H1 (cell line): ENCODE measurements at places on chromosomes 4 and X. TPM values are rescaled to one million over a fixed set of nuclear protein-coding genes. Genes with fewer than 3 reads are reported as not detected.

SORCS2 gene
- 0.75 and 1.8 TPM in 2 replicates for total RNA-seq

DMD gene
- 7.4 and 7.5 TPM in 2 replicates for total RNA-seq

EGF gene
- total RNA-seq, result 1.4 and 2.6 TPM in 2 replicates

AKAP17A gene
- 40.6 and 41.2 TPM in 2 replicates for total RNA-seq

MANBA gene
- 25.9 and 27.8 TPM in 2 replicates for total RNA-seq

RNF4 gene
- total RNA-seq, result 75.0 and 78.9 TPM in 2 replicates

VCX3B gene
- not detected in 2 replicates for total RNA-seq

SERPINA7 gene
- total RNA-seq, result not detected in 2 replicates

KIT gene
- total RNA-seq, result 24.8 and 27.7 TPM in 2 replicates

SMIM43 gene
- 0.50 TPM in 1 of 2 replicates, not detected in the other for total RNA-seq

DNA sequence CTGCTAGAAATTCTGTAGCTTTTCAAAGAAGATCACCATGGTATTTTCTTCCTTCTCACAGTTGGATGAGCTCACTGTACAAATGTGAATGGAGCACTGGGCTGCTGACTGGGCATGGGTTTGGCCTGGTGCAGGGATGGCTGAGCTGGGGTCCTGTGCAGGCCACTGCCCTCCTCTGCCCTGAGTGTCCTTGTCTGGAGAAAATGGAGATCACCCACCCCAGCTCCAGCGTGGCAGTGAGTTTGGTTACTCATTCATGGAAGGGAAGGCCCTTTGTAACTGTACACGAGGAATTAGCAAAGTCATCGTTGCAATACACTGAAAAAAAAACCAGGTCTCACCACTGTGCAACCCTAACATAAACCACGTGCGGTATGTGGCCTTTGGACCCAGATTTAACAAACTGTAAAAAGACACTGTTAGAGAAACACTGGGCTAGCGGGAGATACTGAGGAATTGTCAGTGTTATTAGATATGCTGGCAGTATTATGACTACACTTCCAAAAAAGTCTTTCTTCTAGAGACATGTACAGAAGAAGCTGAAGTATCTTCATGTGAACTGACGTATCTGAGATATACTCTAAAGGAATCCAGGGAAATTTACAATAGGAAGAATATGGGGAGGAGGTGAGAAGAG is 16.1 kb upstream of the TBC1D14 start:
- H3K4me3 ChIP-seq, result no peak overlapping the region
- DNase-seq, result no peak
- no peaks in the 10 kb centered on the region for H3K36me3 ChIP-seq
- no peaks in the 10 kb centered on the region for H3K27me3 ChIP-seq

GRCh38 chrX:5870238-5870637 is 358.4 kb downstream of the NLGN4X start:
- H3K4me1 ChIP-seq, result peaks cover 5% of the 10 kb centered on the region; the same call in 1 of the 2 replicates
- no peak overlapping the region for H3K27ac ChIP-seq
- H3K36me3 ChIP-seq, result no peaks in the 10 kb centered on the region

- H3K27ac ChIP-seq, result no peak overlapping the region
- no peaks in the 10 kb centered on the region for H3K4me1 ChIP-seq
- H3K27me3 ChIP-seq, result no peaks in the 10 kb centered on the region
- no peak overlapping the region for H3K4me3 ChIP-seq
- no peak for DNase-seq
Measured at GRCh38 chr4:14831416-14831815, 170.9 kb upstream of the CPEB2 start.

- H3K27me3 ChIP-seq, result no peaks in the 10 kb centered on the region
- H3K36me3 ChIP-seq, result no peaks in the 10 kb centered on the region
- H3K27ac ChIP-seq, result no peak overlapping the region
- H3K4me3 ChIP-seq, result no peak overlapping the region
Measured at GRCh38 chr4:26719954-26720552, 136.2 kb downstream of the TBC1D19 start.

GRCh38 chr4:36081185-36081584 is 163.1 kb downstream of the ARAP2 start:
- H3K27ac ChIP-seq, result no peak overlapping the region
- no peaks in the 10 kb centered on the region for H3K27me3 ChIP-seq
- H3K36me3 ChIP-seq, result no peaks in the 10 kb centered on the region
- H3K4me1 ChIP-seq, result no peaks in the 10 kb centered on the region
- H3K4me3 ChIP-seq, result no peak overlapping the region

GRCh38 chr4:33306131-33306530 is 2586.0 kb downstream of the PCDH7 start:
- no peak for DNase-seq
- no peaks in the 10 kb centered on the region for H3K36me3 ChIP-seq
- no peak overlapping the region for H3K4me3 ChIP-seq
- H3K27me3 ChIP-seq, result no peaks in the 10 kb centered on the region
- no peaks in the 10 kb centered on the region for H3K4me1 ChIP-seq

DNA sequence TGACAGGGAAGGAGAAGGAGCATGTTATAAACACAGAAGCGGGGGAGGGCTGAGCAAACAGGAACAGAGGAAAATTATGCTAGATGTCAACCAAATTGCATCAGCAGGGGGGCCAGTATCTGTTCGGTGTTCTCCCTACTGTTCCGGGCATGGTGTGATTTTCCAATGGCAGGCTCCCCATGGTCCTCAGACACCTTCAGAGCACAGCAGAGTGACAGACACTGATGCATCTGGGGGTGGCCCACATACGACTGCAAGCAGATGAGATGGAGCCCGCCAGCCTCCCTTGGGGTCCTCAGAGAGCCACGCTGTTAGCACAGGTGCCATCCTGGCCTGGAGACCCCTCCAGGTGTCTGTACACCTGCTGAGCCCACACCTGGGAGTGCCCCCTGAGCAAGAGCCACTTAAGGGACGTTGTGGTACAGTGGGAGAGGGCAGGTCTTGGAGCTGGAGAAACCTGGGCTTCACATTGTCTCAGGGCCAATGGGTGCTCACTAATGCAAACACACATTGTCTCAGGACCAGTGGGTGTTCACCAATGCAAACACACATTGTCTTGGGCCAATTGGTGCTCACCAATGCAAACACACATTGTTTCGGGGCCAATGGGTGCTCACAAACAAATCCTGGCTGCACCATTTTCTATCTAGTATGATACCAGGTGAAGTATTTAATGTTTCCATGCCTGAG is 95.4 kb downstream of the SLC2A9 start:
- no peaks in the 10 kb centered on the region for H3K27me3 ChIP-seq
- no peak for DNase-seq
- H3K27ac ChIP-seq, result no peak overlapping the region
- H3K4me3 ChIP-seq, result no peak overlapping the region
- no peaks in the 10 kb centered on the region for H3K36me3 ChIP-seq

DNA sequence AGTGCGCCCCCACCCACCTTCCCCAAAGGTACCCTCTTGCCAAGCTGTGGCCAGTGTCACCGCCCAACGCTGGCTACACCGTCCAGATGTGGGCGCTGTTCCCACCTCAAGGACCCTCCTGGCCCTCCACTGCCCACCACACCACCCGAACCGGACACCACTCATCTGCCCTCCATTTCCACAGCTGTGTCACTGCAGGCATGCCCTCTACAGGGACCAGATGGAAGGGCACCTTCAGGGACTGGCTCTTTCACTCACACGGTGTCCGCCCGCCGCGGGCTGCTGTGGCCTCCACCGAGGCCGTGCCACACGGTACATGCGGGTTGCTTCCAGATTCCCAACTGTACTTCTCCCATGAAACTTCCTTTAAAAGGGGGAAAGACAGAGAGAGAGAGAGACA is 87.7 kb downstream of the FAM53A start:
- H3K4me3 ChIP-seq, result no peak overlapping the region
- H3K27me3 ChIP-seq, result no peaks in the 10 kb centered on the region
- peaks cover 3% of the 10 kb centered on the region; the same call in 1 of the 2 replicates for H3K4me1 ChIP-seq
- DNase-seq, result no peak
- H3K36me3 ChIP-seq, result no peaks in the 10 kb centered on the region
- no peak overlapping the region for H3K27ac ChIP-seq

DNA sequence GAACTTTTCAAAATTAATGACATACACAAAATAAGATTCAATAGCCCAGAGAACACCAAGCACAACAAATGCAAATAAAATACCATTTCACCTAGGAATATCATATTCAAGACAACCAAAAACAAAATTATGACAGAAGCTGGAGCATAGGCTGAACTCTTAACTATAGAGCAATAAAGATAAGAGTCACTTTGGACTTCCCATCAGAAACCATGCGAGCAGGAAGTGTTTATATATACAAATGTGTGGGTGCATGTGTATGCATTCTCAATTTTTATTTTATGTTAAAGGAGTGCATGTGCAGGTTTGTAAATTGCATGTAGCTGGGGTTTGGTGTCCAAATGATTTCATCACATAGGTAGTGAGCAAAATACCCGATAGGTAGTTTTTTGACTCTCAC is 291.6 kb downstream of the ARAP2 start:
- H3K36me3 ChIP-seq, result no peaks in the 10 kb centered on the region
- no peak overlapping the region for H3K27ac ChIP-seq
- H3K4me3 ChIP-seq, result no peak overlapping the region
- no peaks in the 10 kb centered on the region for H3K4me1 ChIP-seq

GRCh38 chr4:142846108-142846728 is at the start of gene INPP4B:
TSS of gene INPP4B (minus strand) at chr4:142846301.
- DNase-seq, result no peak
- H3K27me3 ChIP-seq, result peaks cover 28% of the 10 kb centered on the region
- H3K4me1 ChIP-seq, result no peaks in the 10 kb centered on the region; the same call in 1 of the 2 replicates
- peak within 1 kb of the TSS; percentile 29 for H3K4me3 ChIP-seq
- no peak within 1 kb of the TSS for H3K27ac ChIP-seq

DNA sequence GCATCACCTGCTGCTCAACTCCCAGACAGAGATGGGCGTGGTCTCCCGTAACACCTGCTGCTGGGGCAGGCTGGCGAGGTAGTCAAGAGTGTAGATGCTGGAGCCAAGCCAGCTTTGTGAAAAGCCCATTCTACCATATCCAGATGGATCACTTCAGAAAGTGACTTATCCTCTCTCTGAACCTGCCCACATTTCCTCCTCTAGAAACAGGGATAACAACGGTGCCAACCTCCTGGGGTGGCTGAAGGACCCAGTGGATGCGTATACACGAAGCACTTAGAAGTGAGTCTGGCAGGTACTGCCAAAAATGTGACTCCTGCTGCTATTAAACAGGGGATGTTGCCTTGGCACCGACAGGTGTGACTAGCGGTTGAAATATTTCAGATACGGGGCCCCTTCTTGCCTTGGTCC is 95.8 kb downstream of the SORBS2 start:
- H3K27me3 ChIP-seq, result no peaks in the 10 kb centered on the region
- no peak for DNase-seq
- no peak overlapping the region for H3K27ac ChIP-seq
- H3K4me3 ChIP-seq, result no peak overlapping the region
- no peaks in the 10 kb centered on the region for H3K4me1 ChIP-seq

DNA sequence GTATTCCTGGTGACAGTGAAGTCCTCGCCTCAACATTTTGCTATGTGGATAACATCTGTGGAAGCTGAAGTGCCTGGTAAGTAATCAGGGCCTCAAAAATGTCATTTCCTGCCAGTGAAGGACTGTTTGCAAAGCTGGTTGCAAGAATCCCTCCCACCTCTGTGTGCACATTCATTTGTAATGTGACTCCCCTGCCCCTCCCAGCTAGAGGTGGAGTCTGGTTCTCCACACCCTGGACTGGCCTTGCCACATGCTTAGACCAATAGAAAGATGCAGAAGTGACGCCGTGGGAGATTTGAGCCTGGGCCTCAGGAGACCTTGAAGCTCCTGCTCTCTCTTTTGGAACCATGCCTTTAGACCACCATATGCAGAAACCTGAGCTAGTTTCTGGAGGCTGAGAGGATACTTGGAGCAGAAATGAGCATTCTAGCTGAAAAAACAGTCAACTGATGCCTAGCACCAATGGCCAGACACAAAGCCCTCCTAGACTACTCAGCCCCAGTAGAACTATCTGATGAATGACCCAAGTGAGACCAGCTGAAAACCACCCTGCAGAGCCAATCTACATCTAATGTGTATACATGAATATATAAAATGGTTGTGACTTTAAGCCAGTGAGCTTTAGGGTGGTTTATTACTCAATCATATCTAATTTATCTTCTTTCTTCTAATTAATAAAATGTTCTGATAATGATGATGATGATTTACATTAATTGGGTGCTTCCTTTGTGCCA is 47.8 kb upstream of the CRMP1 start:
- H3K4me3 ChIP-seq, result no peak overlapping the region
- DNase-seq, result no peak
- no peaks in the 10 kb centered on the region for H3K4me1 ChIP-seq
- H3K27me3 ChIP-seq, result no peaks in the 10 kb centered on the region
- no peaks in the 10 kb centered on the region for H3K36me3 ChIP-seq
- H3K27ac ChIP-seq, result no peak overlapping the region

DNA sequence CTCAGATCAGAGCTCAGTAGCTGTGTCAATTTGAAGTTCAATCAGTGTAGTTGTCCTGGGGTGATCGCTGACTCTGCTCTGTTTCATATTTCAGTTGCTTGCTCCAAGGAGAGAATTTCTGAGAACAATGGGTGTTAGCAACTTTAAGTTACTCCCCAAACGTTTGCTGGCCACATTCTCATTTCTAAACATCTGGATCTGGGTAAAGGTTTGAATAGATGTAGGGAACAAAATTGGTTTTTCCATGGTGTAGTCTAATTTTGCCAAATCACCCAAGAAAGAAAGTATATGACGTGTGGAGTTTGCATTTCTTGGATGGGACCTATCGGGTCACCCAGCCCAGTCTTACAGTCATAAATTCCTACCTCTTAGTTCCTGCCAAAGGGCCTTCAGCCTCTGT is 103.7 kb downstream of the AKAP4 start:
- no peak for DNase-seq
- no peak overlapping the region for H3K27ac ChIP-seq
- H3K36me3 ChIP-seq, result no peaks in the 10 kb centered on the region
- no peaks in the 10 kb centered on the region for H3K4me1 ChIP-seq

GRCh38 chr4:118969359-118969758 is 80.7 kb downstream of the SYNPO2 start:
- H3K27ac ChIP-seq, result no peak overlapping the region
- no peaks in the 10 kb centered on the region for H3K36me3 ChIP-seq
- H3K4me3 ChIP-seq, result no peak overlapping the region
- no peak for DNase-seq

DNA sequence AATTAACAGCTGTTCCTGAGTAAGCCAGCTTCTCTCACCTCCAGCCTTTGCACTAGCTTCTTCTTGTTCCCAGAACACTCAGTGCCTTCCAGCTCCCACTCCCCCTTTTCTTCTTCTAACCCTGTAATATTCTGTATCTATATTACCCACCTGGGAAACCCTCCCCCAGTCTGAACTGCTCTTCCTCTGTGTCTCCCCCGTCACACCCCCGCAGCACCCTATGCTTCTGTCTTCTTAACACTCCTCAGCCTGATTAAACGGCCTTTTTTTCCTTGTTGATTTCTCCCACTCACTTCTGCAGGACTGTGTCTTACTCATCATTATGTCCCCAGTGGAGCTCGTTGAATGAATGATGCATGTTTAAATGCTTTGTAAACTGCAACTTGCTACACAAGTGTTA is 9.0 kb upstream of the LONRF3 start:
- no peaks in the 10 kb centered on the region for H3K4me1 ChIP-seq
- no peak overlapping the region for H3K4me3 ChIP-seq
- H3K36me3 ChIP-seq, result no peaks in the 10 kb centered on the region
- H3K27me3 ChIP-seq, result peaks cover 26% of the 10 kb centered on the region
- no peak overlapping the region for H3K27ac ChIP-seq

GRCh38 chr4:146073517-146073916 is 102.0 kb upstream of the LSM6 start:
- H3K36me3 ChIP-seq, result no peaks in the 10 kb centered on the region
- no peak for DNase-seq
- no peaks in the 10 kb centered on the region for H3K4me1 ChIP-seq
- no peak overlapping the region for H3K27ac ChIP-seq
- H3K27me3 ChIP-seq, result no peaks in the 10 kb centered on the region
